Cerebellar nuclear complex (tissue), 1 donor: ENCODE measurements at places on chromosomes 3 and 15.

GRCh38 chr3:49512781-49513355 is 41.4 kb upstream of the BSN start:
- DNase-seq = no peak

DNA sequence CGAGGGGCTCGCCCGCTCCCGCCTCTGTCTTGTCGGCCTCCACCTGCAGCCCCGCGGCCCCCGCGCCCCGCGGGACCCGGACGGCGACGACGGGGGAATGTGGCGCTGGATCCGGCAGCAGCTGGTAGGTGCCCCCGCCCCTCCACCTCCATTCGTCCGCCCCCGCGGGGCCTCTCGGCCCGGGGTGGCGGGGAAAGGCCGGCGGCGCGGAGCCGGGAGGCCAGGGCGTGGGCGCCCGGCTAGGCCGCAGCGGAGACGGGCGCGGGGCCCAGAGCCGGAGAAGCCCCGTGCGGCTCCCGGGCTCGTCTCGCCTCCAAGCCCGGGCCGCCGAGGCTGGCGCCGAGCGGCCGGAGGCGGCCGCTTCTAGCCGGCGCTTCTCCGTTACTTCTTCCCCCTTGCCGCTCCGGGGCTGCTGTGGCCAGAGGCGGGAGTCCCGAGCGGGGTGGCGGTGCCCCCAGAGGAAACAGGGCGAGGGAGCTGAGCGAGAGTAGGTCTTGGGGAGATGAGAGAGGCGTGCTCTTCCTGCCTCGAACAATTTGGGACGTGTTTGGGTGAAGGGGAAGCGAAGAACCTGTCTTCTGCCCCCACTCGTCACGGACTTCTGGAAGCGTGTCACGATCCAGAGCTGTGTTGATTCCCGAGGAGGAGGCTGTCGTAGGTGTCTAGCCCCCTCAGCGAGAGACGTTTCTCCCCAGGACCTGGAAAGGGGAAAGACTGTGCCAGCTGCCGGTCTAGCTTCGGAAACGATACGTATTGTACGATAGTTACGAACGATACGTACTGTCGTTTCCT is 555 bp downstream of the ATP11B start:
- no peak for DNase-seq

DNA sequence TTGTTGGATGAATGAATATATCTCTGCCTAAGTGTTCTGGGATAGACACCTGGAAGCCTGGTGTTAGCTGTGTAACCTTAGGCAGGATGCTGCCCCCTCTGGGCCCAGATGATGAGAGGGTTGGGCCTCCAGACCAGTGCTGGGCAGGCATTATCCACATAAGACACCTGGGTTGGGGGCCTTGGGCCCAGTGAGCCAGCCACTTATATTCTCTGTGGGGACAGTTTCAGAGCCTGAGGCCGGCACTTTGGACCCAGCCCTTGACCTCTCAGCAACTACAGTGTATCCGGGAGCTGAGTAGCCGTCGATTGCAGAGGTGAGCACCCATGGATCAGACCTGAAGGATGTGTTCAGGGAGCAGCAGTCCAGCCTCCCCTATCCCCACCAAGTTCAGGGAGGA is 2.2 kb downstream of the HEMK1 start:
- no peak for DNase-seq

DNA sequence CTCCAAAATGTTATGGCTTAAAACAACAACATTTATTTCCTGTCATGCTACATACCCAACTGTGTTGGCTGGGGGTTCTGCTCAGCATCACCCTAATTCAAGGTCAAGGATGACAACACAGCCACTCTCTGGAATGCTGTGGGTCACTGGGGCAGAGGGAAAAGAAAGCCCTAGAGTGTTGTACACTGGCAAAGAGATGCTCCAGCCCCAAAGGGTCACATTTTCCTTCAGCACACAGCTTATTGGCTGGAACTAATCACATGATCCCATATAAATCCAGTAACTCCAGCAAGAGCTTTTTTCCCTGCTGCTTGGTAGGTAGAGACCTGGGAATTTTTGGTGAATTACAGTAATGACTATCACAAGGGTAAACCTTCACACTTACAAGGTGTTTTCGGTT is 1041.4 kb downstream of the NTRK3 start:
- no peak for DNase-seq

DNA sequence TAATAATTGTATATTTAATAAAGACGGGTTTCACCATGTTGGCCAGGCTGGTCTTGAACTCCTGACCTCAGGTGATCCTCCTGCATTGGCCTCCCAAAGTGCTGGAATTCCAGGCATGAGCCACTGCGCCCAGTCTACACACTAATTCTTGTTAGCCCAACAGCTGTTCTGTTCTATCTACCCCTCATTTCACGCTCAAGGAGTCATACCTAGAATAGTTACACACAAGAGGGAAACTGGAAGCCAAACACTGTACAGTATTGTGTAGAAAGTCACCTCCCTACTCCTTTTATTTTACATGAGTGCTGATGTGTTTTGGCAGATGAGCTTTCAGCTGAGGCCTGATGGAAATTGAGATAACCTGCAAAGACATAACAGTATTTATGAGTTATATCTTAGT is 13.4 kb upstream of the CTDSPL2 start:
- DNase-seq = no peak

DNA sequence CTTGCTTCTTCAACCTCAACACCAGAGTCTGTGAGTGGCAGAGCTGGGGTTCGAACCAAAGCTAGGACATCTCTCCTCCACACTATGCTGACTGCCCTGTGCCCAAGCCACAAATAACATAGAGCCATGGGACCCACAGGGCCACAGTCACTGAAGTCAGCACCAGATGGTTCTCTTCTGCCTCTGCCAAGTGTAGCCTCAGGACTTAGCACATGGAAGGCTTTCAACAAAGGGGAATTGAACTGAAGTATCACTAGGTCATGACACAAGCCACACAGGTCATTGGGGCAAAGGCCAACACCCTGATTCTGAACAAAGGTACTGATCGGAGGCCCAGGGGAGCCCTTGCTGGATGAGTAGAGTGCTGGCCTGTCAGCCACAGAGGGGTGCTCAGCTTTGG is 83.6 kb downstream of the BDH1 start:
- DNase-seq = no peak

- DNase-seq = no peak
These were observed 208.4 kb upstream of the DPPA4 start for GRCh38 chr3:109545746-109546145.

DNA sequence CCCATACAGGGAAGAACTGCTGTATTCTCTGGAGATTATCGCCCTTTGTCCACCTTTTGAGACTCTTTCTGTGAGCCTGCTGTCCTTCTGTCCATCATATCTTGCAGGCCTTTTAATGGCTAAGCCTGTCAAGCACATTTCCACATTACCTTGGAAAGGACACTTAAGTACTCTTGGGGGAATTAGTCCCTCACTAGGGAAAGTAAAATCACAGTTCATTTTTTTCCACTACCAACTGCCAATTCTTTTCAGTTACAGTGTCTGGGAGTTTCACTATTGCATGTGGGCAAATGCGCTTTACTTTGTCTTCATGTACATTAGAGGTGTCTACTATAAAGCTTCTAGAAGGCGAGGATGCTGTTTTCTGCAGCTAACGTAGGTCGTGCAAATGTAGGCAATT is 242.1 kb downstream of the NSUN3 start:
- no peak for DNase-seq

DNA sequence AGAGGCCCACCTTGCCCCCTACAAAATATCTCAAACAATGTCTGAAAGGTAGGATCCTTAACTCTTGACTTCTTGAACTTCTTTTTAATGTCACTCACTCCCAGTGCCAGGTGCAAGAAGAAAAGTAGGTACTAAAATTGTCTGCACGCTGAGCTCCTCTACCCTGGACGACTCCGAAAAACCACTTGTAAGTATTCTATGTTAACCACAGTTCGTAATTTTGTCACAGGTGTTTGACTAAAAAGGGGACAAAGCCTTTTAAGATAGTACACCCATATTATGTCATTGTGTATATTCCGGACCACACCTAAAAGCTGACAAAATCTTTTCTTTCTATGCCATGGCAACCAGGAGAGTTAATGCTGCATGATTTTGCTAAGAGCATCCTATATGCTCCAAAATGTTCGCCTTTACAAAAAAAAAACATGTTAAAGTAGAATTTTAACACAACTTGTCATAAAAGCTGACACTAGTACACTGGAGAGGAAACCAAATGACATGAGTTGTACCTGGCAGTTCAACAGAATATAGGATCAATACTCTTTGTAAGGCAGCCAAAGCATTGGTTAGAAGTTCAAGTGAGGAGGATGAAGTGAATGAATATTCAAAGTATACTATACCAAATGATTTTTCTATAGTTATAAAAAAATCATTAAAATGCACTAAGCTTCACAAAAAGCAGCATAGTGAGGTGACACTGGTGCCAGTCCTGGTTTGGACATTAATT is 210.5 kb downstream of the FOXP1 start:
- DNase-seq = no peak

GRCh38 chr3:52232279-52233107 is 6.5 kb downstream of the TWF2 start:
- no peak for DNase-seq

GRCh38 chr15:88621789-88622604 is 857 bp downstream of the AEN start:
- no peak for DNase-seq

- DNase-seq = no peak
These were observed 150.2 kb downstream of the DNAJB8 start for GRCh38 chr3:128316481-128316891.

DNA sequence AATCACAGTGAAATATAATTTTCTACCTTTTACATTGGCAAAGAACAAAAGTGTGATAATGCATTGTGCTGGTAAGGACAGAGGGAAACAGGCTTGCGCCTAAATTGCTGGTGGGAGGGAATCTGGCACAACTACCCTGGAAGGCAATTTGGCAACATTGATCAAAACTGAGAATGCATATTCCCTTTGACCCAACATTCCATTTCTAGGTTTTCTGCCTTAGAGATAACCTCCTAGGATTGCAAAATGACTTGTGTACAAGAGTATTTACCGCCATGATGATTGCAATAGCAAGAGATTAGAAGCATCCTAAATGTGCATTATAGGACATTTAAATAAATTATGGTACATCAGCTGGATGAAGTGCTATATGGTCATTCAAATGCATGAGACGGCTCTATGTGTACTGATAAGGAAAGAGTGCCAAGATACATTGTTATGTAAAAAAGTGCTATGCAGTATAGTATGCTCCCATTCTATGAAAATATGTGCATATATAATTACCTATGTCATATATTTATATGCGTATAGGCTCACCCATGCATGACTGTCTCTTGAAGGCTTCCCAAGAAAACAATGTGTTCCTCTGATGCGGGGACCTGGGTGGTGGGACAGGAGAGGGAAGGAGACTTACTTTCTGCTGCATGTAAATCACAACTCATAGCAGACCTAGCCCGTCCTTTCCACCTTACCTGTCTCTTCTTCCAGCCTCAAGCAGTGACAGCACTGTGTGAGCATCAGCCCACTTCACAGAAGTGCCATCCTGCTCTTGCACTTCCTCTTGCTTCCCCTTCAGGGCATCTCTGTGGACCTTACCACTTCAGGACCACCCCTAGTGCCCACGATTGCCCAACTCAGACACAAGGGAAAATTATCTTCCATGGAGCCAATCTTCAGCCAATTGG is 249.9 kb upstream of the TLE3 start:
- DNase-seq = no peak

DNA sequence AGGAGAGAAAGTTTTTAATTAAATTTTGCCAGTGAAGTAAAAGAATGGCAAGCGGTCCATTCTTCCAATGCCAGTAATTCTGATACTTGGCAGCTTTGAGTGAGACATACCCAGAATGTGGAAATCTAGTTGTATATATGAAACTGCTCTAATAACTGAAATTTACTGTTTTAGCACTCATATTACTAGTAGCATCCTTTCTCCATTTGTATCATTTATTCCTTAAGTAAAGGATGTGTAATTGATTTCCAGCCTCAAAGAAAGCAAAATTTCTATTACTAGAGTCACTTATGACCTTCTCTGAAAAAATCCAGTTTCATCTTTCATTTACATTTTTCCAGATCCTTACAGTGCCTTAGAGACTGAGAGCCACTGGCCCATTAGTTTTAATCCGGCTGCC is 65.1 kb downstream of the PBRM1 start:
- DNase-seq = no peak

GRCh38 chr3:65048151-65048550 is 360.4 kb upstream of the ADAMTS9 start:
- DNase-seq = no peak

GRCh38 chr3:180229113-180229512 is 192.4 kb upstream of the PEX5L start:
- DNase-seq = no peak

GRCh38 chr15:59532770-59533379 is 78.7 kb upstream of the GCNT3 start:
- DNase-seq = no peak

- DNase-seq = no peak
These were observed 47.6 kb downstream of the SLMAP start for GRCh38 chr3:57803647-57804081.

GRCh38 chr3:130934442-130935089 is 40.7 kb downstream of the ATP2C1 start:
- DNase-seq = no peak

DNA sequence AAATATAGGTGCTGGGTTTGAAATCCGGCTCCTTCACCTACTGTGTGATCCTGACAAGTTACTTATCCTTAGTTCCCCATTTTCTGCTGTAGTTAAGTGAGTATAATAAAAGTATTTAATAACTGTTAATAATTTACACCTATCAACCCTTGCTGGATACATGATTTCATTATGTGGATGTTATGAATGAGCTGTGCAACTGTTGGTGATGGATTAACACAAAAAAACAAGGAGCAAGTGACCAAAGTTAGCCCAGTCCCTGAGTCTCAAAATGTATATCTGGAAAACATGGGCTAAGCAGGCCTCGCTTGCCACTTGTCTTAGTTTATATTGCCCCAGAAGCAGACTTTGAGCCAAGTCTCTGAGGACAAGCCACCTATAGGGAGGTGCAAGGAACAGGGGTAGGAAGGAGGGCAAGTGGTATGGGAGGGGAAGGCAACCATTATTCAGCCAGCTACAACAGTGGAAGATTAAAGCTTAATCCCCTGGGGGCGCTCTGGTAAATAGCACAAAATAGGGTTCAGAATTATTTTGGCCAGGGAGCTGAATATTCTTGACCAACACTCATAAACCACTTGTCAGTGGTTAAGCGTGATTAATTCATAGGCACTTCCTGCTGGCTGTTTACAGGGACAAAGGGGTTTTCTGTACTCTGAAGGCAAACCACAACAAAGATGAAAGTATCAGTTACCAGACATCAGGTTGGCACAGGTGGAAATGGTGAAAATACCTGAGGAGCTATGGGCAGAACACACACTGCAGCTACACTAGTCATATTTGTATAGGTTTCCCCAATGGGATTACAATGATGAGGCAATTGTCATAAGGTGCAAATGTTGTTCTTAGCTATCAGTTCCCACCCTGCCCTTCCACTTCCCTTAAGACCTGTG is 76.2 kb downstream of the TRIM42 start:
- no peak for DNase-seq

- DNase-seq = no peak
These were observed 18.2 kb upstream of the HCN4 start for GRCh38 chr15:73386886-73387506.
